ENCODE measurements at places on chromosomes 3 and 15.

GRCh38 chr3:98777286-98777685, 14.1 kb downstream of the ST3GAL6 start:
- no peak for DNase-seq

DNA sequence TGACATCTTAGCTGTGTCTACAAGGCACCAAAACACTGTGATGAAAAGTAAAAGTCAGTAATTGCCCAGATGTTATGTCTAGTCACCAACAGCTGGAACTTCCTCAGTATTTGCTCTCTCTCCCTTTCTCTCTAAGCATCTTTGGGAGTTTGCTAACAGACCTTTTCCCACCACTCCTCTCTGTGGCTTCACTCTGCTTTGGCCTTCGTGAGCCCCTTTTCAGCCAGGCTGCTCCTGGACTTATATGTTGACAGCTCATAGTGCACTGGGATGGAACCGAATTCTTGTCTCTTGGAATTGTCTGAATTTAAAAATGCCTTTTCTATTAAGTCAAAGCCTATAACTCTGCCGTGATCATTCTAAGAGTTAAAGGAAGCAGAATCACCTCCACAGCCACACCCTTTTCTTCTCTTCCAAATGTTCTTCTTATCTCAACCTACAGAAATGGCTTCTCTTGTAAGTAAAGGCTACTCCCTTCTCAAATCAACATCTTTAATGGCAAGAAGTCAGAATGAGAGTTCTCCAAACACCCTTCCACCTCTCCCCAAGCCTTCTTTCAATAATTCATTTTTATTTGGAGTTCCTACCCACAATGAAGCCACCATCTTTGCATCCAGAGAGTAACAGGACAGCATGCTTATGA, 17.2 kb upstream of the FOXP1 start:
- DNase-seq = peak; percentile 41

GRCh38 chr3:152404976-152405375, 136.2 kb downstream of the MBNL1 start:
- no peak for DNase-seq

- peak; percentile 38 for DNase-seq
These were observed 122.4 kb downstream of the THSD4 start for GRCh38 chr15:71237456-71238188.

DNA sequence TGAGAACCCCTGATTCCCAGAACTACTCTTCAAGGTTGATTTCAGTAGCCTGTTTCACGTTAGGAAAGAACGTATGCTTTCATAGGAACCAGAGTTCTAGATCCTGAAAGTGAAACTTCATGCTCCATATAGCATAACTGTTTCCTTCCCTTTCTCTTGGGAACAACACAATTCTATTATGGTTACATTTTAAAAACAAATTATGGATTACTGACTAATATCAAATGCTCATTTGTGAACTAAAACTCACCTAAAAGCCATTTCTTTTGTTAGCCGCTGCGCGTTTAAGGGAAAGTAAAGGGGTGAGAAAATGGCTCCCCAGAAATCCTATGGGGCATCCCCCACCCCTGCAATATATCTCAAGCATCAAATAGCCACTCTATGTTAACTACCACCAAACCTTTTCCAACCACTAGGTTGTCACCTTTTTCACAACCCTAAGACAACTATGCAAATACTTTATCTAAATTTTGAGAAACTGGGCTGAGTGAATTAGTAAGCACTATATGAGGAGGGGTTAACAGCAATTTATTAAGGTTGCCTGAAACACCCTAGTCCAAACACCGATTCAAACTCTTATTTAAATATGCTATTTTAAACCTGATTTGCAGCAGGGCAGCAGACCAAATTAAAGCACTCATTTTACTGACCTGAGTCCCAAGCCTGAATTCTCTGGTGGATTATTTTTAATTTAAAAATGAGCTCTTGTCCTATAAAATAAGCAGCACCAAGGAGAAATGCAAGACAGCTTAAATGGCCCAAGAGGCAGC, 2.4 kb downstream of the SIAH2 start:
- no peak for DNase-seq

- no peak for DNase-seq
These were observed 211.7 kb downstream of the DTWD1 start for GRCh38 chr15:49832511-49832910.
